ENCODE measurements at places on chromosomes 7 and 10.

DNA sequence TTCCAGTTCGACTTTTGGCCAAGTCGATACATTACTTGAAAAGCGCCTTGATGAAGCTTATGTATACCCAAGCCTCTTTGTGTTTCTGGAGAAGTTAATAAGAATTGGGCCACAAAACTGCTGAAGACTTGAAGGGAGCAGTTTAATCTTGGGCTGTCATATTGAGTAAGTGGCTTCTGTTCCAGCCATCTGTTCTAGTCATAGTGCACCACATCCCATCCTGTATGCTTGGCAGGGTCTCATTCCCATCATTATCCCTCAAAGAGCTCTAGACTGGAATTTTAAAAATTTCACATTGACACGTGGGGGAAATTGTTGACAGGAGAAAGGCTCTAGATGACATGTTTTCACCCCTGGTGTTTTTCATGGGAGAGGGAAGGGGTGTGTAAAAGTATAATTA, 196.6 kb upstream of the PLPP4 start:
- no peak for DNase-seq

DNA sequence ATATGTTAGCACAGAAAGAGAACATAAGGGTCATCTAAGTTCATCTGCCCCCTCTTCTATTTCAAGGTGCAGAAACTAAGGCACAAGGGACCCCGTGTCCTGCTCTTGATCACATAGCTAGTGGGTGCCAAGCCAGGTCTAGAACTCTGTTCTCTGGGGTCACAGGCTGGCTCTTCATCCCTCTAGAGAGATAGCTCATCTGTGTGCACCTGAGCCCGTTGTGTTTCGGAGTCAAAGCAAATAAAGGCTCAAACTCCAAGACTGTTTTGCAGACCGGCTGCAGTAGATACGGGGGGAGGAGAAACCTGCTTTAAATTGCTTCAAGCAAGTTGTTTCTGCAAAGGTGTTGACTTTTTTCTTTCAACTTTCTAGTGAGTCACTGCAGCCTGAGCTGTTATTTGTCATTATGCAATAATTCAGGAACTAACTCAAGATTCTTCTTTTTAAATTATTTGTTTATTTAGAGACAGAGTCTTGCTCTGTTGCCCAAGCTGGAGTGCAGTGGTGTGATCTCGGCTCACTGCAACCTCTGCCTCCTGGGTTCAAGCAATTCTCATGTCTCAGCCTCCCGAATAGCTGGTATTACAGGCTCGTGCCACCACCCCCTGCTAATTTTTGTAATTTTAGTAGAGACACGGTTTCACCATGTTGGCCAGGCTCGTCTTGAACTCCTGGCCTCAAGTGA, 6.5 kb downstream of the BLVRA start:
- no peak for DNase-seq

DNA sequence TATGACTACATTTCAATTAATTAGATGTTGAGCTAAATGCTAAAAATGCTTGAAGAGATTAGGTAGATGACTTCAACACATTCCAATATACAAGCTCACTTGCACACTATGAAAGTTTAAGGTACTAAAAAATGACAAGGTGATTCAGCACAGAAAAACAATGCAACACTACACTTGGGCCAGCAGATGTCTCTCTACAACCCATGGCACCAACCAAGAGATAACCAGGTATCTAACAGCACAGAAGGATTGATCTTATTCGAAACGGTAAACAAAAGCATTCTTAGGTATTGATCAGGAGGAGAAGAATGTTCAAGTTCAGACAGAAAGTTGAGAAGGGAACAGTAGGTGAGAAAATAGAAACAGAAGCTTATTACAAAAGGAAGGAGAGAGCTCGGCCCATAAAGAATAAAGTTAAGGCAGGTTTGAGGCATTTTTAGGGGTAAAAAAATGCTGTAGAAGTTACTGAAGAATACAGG, 248.2 kb upstream of the KLF14 start:
- no peak for DNase-seq

GRCh38 chr10:93999401-93999851, 5.7 kb downstream of the PLCE1 start:
- DNase-seq, result no peak

DNA sequence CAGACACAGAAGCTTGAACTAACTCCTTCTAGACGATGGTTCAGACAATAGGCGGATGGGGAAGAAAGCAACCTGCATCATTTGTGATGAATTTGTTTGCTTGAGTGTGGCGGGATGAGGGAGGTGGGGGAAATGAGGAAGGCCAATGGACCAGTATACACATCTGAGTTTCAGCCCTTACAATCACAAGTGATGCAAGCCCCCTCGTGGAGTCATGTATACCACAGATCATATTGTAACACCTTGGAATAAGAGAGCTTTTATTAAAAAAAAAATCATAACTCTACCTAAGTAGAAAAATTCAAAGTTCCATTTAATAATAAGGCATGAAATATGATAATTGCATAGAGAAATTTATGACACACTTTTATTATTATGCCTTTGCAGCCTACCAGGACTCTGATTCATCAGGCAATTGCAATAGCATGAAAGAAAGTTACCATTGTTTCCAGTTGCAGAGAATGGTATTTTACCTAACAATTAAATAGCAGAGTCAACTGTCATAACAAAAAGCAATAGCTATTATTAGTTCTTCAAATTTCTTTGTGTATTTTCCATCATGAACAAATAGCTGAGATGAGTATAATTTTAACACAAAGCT, 230.2 kb upstream of the AKR1E2 start:
- no peak for DNase-seq
